ENCODE measurements at places on chromosomes 3 and 15.
A peak's percentile ranks its signal among the peaks of the same experiment; 100 is the strongest.

- DNase-seq, result no peak
Measured at GRCh38 chr3:13174803-13175135, 101.5 kb upstream of the IQSEC1 start.

DNA sequence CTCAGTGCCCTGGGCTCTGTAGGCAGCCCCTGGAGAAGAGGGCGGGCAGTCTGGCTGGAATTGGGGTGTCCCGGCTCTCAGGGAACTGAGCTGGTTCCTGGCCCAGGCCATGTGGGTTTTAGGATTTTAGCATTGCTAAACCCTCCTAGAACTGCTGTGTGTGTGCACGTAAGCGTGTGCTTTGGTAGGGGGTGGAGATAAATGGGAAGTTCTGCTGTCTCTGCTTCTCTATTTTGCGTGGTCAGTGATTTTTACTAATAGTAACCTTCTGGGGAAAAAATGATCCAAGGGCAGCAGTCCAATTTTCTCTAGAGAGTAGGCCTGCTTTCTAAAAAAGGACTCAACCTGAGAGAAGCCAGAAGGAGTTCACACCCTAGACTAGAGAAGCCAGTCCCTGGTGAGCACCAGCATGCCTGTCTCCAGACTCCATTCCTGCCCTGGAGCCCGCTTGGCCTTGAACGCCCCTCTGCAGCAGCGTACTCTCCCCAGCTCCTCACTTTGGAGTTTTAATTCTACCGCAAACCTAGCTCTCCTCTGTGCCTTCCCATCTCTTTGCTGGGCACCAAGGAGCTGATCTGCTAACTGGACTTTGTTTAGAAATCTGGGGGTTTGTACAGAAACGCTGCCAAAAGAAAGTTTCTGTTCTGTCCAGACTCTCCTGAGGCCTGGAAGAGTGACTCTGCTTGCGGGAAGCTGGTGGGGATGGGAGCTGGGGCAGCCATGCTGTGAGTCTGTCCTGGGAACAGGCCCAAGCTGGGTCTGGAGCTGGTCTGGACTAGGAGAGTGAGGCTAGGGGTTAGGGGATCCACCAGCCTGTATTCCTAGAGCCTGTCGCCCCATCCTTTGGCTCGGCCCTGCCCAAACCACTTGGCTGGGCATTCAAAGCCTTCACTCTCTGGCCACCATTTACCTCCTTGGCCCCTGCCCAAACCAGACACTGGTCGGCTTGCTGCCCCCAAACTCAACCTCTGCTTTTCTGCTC lies 19.7 kb downstream of the CORO2B start:
- no peak for DNase-seq

GRCh38 chr15:75718328-75718727 lies 5.7 kb upstream of the CSPG4 start:
- no peak for DNase-seq

GRCh38 chr15:42804739-42805138 lies 67.8 kb upstream of the CDAN1 start:
- DNase-seq, result no peak

DNA sequence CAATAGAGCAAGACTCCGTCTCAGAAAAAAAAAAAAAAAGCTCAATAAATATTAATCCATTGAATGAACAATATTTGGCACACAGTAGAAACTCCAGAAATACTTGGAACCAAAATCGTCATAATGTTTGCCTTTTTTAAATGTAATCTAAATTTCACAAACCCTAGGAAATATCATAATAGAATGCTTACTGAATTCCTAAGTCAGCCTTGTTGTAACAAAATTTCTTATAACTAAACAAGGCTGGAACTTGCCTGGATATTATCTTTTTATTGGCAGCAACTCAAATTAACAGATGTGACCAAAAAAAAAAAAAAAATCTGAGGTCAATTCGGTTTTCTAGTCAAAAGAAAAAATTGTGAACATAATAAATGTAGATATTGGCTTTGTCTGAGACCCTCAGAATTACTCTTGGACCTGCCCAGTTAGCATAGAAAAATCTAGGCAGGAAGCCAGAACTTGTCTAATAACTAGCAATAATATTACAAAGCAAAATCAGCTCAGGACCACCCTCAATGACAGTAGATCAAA lies 33.3 kb downstream of the GABPB1 start:
- no peak for DNase-seq

- no peak for DNase-seq
Measured at GRCh38 chr3:15337963-15338362, 5.6 kb upstream of the SH3BP5 start.

DNA sequence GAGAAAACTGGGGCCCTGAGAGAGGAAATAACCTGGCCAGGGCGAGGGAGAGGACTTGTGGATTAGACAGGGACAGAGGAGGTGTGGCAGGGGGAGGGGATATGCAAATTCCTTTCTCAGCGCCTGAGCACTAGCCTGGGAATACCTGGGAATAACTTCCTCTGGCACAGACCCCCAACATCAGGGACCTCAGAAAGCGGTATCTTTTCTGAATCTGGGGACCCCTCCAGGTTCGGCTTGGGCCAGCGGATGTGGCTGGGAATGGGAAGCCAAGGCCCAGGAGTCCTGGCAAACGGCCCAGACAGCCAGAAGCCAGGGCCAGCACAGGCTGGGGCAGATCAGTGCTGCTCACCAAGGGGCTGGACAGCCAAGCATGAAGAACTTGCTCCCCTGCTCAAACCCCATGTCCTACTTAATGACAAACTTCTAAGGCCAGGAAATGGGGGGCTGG lies 9.2 kb upstream of the ACSBG1 start:
- DNase-seq, result no peak

- no peak for DNase-seq
Measured at GRCh38 chr15:49155834-49156627, 632 bp upstream of the COPS2 start.

DNA sequence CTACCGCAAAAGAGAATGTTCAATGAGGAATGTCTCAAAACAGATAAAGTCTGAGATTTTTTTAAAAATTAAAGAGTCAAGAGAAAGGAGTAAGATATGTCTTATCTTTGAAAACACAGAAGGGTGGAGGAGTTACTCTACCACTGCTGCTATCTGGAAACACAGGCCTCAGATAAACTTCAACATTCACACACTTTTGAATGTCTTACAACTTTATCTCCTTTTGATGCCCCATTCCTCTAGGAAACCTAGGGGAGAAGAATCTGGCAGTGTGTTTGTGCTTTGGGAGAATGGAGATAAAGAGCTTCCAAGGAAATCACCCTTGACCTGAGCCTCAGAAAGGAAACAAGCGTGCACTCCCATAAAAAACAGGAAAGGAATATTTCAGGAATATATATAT lies 468.2 kb downstream of the PLOD2 start:
- DNase-seq, result no peak

GRCh38 chr15:70892002-70892911 lies at the start of the genes LRRC49 and THAP10:
LRRC49 (plus strand) TSS chr15:70892826; CDS start chr15:70892895, 69 bp downstream.
THAP10 (minus strand) TSS chr15:70892433; CDS start chr15:70892272, 161 bp downstream.
- peak; percentile 90 for DNase-seq

DNA sequence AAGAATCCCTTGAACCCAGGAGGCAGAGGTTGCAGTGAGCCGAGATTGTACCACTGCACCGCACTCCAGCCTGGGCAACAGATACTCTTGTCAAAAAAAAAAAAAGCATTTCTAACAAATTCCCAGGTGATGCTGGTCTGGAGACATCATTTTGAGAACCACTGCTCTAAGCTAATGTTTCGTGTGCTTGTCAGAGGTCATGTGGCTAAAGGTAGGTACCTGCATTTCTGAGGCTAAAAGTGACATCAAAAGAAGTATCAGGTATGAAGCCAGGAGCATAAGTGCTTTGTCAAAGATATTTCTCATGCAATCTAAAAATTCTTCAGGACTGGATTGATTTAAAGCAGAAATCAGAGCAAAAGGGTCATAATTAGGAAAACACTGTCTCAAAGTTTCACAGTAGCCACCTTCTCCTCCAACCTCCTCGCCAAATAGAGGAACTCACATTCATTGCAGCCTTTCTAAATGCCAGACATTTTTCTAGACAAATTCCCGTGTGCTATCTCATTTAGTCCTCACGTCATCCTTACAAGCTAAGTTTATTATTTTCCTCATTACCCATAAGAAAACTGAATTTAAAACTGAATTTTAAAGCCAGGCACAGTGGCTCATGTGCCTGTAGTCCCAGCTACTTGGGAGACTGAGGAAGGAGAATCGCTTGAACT lies 25.7 kb upstream of the GSK3B start:
- DNase-seq, result no peak

GRCh38 chr3:147113293-147114044 lies 292.9 kb downstream of the ZIC4 start:
- DNase-seq, result peak; percentile 91

DNA sequence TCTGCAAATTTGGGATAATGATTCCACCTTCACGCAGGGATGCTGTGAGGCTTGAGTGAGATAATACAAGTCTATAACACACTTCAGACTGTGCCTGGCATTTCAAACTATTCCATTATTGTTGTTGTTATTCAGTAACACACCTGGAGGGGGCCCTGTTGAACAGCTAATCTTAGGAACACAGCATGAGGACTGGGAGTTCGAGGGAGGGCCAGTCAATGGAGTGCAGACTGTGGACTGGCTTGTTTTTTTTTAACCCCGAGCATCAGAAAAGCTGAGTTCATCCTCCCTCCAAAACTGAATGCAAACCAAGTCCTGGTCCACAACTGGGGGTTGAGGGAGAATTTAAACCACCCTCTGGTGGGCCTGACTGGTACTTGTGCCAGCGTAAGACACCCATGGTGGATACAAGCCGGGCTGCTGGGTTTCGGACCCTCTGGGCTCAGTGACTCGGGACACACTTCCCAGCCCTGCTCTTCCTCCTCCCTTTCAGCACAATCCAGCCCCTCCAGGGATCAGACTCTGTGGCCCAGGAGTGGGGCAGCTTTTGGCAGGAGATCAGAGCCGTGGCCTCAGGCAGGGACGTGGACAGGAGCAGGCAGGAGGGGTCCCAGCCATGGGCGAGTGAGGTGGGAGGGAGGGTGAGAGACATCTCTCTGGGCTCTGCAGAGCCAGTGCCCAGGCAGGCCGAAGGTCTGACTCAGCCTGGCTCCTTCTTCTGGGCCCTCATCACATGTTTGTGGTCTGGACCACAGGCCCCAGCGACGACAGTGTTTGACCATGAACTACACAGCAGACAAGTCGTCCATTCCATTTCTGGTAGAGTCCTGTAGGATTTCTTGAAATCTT lies 36.3 kb upstream of the MEX3B start:
- DNase-seq, result peak; percentile 41

- no peak for DNase-seq
Measured at GRCh38 chr3:42306499-42306898, 40.5 kb upstream of the CCK start.

GRCh38 chr15:51288143-51289065 lies 50.0 kb downstream of the CYP19A1 start:
- no peak for DNase-seq

DNA sequence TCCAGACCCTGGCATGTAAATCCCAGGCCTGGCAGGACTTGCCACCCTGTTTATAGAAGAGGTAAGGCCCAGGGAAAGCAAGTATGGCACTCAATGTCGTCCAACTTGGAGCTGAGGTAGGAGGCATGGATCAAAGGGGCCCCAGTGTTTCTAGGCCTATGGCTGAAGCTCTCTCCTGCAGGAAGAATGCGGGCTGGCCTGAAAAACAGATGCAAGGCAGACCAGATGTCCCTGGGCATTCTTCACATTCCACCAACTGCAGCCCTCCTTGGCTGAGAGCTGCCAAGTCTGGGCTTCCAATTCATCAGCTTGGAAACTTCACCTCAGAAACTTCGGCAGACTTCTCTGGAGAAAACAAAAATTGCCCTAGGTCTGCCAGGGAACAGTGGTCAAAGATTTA lies 22.2 kb downstream of the MESD start:
- peak; percentile 77 for DNase-seq

GRCh38 chr15:46111730-46112129 lies 476.9 kb downstream of the SQOR start:
- no peak for DNase-seq

GRCh38 chr3:27686642-27687041 lies 35.5 kb downstream of the EOMES start:
- DNase-seq, result peak; percentile 36

- peak; percentile 30 for DNase-seq
Measured at GRCh38 chr15:57861034-57861638, 154.6 kb downstream of the POLR2M start.

DNA sequence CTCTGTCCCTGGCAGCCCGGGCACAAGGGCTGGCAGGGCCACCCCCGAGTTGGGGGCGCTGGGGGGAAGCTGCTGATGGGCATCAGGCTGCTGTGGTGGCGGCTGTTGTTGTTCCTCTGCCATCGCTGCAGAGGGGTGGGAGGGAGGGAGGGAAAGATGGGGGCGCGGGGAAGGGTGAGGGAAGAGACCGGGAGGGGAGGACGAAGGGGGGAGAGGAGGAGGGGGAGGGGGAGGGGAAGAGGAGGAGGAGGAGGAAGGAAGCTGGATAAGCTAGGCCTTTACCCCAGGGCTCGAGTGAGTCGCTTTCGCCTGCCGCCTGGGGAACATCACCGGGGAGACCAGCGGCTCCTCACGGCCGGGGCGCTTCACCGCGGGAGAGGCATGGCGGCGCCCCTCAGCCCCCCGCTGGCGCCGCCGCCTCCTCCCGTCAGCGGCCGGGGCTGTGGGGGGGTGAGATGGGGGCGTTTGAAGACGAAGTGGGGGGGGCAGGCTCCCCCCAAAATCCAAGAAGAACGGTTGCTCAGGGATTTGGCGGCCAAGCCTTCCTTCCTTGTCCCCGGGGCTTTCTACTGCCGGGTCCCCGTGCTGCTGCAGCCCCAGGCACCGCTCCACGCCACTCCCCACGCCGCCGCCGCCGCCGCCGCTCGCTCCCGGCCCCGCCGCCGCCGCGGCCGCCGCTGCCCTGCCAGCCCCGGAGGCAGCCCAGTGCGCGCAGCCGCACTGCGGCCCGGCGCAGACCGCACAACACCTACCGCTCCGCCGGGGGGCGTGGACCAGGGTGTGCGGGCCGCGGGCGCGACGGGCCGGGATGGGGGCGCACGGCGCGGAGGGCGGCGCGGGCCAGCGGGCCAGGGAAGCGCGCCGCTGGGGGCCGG lies at the start of gene RFX7:
Gene RFX7 (minus strand): TSS at position 717 of the 875 bp plus-strand sequence. CDS start 594 bp downstream, at position 123.
- DNase-seq, result peak; percentile 33

DNA sequence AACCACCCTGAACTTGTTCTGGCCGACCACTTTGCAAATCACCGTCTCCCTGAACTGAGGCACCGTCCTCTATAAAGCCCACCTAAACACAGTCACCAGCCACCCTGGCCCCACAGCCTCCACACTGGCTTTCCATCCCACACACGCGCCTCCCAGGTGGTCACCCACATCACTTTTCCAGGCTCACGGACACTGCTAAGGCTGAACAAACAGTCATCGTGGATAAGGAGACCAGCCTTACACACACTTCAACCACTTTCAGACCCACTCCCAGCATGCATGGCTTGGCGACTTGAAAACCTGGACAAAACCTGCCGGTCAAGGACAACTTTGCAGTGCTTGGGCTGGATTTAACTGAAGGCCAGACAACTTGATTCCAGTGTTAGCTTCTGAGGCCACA lies 8.4 kb downstream of the CHSY1 start:
- DNase-seq, result no peak
